ENCODE measurements at places on chromosomes 6 and 20. TPM values are rescaled to one million over a fixed set of nuclear protein-coding genes. Genes with fewer than 3 reads are reported as not detected.
A peak's percentile ranks its signal among the peaks of the same experiment; 100 is the strongest.

Gene FAM83C
- total RNA-seq: not detected

GRCh38 chr6:2432292-2432691, 186.9 kb upstream of the GMDS start:
- no peaks in the 10 kb centered on the region for H3K36me3 ChIP-seq
- DNase-seq: no peak
- H3K4me3 ChIP-seq: no peak overlapping the region
- no peaks in the 10 kb centered on the region for H3K27me3 ChIP-seq
- no peak overlapping the region for H3K27ac ChIP-seq

Gene RIPK1
- 17.0 TPM for total RNA-seq

GRCh38 chr6:117464700-117465099, 17.8 kb upstream of the DCBLD1 start:
- no peaks in the 10 kb centered on the region for H3K36me3 ChIP-seq
- no peak overlapping the region for H3K27ac ChIP-seq
- H3K27me3 ChIP-seq: peaks cover 34% of the 10 kb centered on the region
- no peak overlapping the region for H3K4me3 ChIP-seq

Gene SLC22A7
- total RNA-seq: not detected

- no peaks in the 10 kb centered on the region for H3K4me1 ChIP-seq
- DNase-seq: no peak
- H3K27me3 ChIP-seq: peaks cover 7% of the 10 kb centered on the region
These were observed 16.4 kb upstream of the IBTK start for GRCh38 chr6:82263916-82264315.

GRCh38 chr20:38286586-38287531, 17.1 kb upstream of the BPI start:
- no peak overlapping the region for H3K27ac ChIP-seq
- no peak for DNase-seq
- peaks cover 21% of the 10 kb centered on the region for H3K27me3 ChIP-seq
- no peaks in the 10 kb centered on the region for H3K36me3 ChIP-seq
- no peaks in the 10 kb centered on the region for H3K4me1 ChIP-seq

DNA sequence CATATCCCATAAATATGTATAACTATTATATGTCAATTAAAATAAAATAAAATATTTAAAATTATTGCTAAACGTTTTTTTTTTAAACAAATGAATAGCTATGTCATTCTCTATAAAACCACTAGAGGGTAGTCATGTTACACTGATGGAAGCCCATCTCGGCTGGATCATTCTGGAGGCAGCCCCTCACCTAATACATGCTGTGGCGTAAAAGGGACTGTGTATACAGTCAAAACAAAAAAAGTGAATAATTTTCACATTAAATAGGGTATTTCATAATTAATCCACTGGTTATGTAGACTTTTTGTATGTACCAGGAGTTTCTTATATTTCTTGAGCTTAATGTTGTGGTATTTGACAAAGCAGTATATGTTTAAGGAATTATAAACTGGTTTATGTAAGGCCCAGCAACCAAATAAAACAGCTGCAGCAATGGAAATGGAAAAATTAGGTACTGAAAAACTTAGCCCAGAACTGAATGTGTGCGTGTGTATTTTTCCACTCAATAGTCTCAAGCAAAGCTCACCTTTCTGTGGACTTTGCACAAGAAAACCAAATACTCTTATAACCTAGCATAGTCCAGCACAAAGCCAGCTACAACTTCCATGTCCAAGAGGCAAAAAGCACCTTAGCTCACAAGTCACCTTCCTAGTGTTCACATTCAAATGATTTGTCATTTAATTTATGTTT, 81.7 kb downstream of the COL9A1 start:
- no peak overlapping the region for H3K27ac ChIP-seq
- peaks cover 9% of the 10 kb centered on the region for H3K27me3 ChIP-seq
- DNase-seq: no peak
- H3K36me3 ChIP-seq: no peaks in the 10 kb centered on the region

DNA sequence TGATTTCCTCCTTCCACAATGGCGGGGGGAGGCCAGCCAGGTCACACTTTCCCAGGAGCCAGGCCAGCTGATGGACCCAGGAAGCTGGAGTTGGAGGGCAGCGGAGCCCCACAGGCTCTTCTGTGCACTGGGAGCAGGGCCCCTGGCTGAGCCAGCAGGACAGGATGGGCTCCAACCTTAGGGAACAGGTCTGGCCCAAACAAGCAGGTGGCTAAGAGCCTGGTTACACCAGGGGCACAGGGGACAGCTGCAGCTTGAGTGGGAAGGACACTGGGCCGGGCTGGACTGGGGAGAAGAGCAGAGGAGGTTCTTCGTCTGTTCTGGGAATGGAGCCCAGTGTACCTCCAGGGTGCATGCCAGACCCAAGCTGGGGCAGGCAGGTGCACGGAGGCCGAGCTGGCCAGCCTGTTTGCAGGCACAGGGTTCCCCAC, 102.3 kb downstream of the DLL1 start:
- no peak for DNase-seq
- H3K27me3 ChIP-seq: no peaks in the 10 kb centered on the region
- H3K27ac ChIP-seq: no peak overlapping the region
- H3K36me3 ChIP-seq: no peaks in the 10 kb centered on the region
- H3K4me1 ChIP-seq: no peaks in the 10 kb centered on the region
- H3K4me3 ChIP-seq: no peak overlapping the region

- H3K27me3 ChIP-seq: peaks cover 52% of the 10 kb centered on the region
- peaks cover 14% of the 10 kb centered on the region for H3K4me1 ChIP-seq
- peak overlapping the region; percentile 43 for H3K4me3 ChIP-seq
These were observed 828 bp downstream of the HCK start for GRCh38 chr20:32052778-32053362.

- peaks cover 60% of the 10 kb centered on the region for H3K4me1 ChIP-seq
- H3K4me3 ChIP-seq: no peak overlapping the region
- H3K27me3 ChIP-seq: no peaks in the 10 kb centered on the region
- no peak overlapping the region for H3K27ac ChIP-seq
- H3K36me3 ChIP-seq: peaks cover 79% of the 10 kb centered on the region
These were observed 20.1 kb downstream of the DEK start for GRCh38 chr6:18244251-18244650.

DNA sequence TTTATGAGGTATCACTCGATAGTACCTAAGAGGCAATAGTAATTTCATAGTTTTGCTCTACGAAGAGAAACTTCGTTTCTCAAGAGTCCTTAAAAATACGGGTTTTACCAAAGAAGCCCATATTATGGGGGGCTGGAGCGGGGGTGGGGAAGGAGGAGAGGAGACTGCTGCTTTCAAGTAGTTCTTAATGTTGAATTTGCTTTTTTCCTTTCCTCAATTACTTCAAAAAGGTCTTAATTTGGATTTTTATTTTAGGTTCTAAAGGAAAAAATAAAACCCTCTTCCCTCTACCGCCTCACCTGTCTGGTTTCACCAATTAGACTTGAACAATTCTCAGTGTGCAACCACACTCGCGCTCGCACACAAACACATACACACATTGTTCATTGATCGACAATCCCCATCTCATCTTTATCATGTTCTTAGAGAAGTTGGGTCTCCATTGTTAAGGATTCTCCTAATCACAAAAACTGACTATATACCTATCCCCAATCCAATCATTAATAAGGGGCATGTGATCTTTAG, 97.2 kb downstream of the HFE start:
- peak overlapping the region; percentile 93 for H3K4me3 ChIP-seq
- H3K27ac ChIP-seq: peak overlapping the region; percentile 98
- H3K4me1 ChIP-seq: peaks cover 58% of the 10 kb centered on the region
- peaks cover 2% of the 10 kb centered on the region for H3K36me3 ChIP-seq

- H3K27ac ChIP-seq: no peak overlapping the region
- H3K36me3 ChIP-seq: no peaks in the 10 kb centered on the region
- DNase-seq: no peak
- peaks cover 2% of the 10 kb centered on the region for H3K27me3 ChIP-seq
- H3K4me1 ChIP-seq: no peaks in the 10 kb centered on the region
- no peak overlapping the region for H3K4me3 ChIP-seq
These were observed 17.8 kb downstream of the DACT2 start for GRCh38 chr6:168301648-168302398.

Gene CD24
- total RNA-seq: 0.49 TPM

GRCh38 chr20:16388731-16389130, 184.5 kb downstream of the KIF16B start:
- no peak for DNase-seq
- H3K4me1 ChIP-seq: no peaks in the 10 kb centered on the region

- no peak overlapping the region for H3K27ac ChIP-seq
- H3K36me3 ChIP-seq: no peaks in the 10 kb centered on the region
- no peak overlapping the region for H3K4me3 ChIP-seq
- no peaks in the 10 kb centered on the region for H3K27me3 ChIP-seq
- peaks cover 9% of the 10 kb centered on the region for H3K4me1 ChIP-seq
These were observed 9.3 kb downstream of the SLC22A1 start for GRCh38 chr6:160130729-160131484.

Gene C20orf144
- total RNA-seq: 0.26 TPM

DNA sequence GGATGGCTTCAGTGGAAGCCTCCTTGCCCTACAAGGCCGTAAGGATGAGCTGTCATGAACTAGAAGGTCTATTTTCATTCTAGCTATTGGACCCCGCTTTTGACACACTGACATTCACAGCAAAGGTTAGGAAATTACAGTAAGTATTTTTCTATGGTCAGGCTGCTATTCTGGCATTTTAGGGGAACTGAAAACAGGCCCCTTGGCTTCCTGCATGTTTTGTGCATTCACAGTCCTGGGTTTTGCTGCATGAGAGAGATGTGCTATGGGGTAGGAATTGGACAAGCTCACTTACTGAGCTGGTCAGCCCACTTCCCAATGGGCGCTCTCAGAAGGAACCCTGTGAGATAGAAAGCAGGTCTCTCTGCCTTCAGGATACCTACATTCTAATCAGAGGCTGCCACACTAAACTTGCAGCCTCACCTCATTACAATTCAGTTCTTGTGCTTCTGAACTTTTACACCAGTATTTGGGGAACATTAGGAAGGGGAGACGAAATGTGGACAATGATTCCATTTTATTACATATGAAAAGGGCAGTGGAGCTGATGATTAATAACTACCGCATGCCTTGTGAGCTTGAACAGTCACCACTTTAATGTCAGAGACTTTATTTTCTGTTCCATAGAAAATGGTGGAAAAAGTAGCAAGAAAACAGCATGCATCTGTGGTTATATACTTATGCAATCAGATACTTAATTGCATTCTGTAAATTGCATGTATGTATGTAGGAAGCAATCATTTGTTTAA, 86.6 kb upstream of the TAB2 start:
- H3K27me3 ChIP-seq: no peaks in the 10 kb centered on the region
- H3K4me1 ChIP-seq: peaks cover 71% of the 10 kb centered on the region
- no peak for DNase-seq

DNA sequence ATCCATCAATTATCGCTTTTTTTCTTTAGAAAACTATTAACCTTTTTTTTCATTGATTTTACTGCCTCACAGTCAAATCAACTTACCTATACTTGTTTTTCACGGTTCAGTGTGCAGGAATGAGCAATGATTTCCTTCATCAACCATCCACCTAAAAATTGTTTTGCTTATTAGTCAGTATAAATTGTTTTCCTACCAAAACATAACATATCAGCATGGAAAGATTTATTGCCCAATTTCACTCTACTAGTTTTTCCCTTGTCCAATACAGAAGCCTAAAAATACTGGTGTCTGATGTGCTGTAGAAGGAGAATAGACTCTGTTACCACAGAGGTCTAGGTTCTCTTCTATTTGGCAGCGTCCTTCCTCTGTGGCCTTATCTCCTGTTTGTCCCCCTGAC, 558.2 kb upstream of the CITED2 start:
- no peak overlapping the region for H3K4me3 ChIP-seq
- H3K4me1 ChIP-seq: no peaks in the 10 kb centered on the region
- H3K36me3 ChIP-seq: no peaks in the 10 kb centered on the region
- H3K27ac ChIP-seq: no peak overlapping the region
- H3K27me3 ChIP-seq: no peaks in the 10 kb centered on the region

Gene PRPH2
- total RNA-seq: not detected

DNA sequence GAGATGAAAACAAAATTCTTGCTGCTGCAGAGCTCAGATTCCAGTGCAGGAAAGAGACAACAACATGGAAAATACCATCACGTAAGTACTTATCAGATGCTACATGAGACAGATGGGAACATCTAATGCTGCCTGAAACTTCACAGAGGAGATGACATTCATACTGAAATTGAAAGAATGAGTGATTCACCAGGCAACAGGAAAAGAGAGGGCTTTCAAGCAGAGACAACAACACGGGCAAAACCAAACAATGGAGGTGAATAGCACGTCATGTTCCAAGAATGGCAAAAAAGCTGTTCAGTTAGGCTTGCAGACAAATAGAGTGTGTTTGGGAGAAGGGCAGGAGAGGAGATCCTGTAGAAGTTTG, 39.3 kb downstream of the GTF2H5 start:
- DNase-seq: peak; percentile 90
- H3K4me3 ChIP-seq: peak overlapping the region; percentile 70
- H3K27me3 ChIP-seq: no peaks in the 10 kb centered on the region
- peak overlapping the region; percentile 90 for H3K27ac ChIP-seq

Gene ADGRF5
- total RNA-seq: not detected

DNA sequence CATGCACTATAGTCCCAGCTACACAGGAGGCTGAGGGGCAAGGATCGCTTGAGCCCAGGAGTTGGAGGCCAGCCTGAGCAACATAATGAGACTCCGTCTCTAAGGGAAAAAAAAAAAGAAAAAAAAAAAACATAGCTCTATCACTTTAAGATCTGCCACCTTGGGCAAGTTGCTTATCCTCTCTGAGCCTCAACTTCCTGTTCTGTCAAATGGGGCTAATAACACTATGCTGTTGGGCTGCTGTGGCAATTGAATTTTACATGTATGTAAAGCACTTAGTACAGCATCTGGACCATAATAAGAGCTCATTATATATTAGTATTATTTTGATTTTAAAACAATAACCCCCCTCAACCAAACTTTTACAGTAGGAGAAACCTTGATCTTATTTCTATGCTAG, 141.5 kb downstream of the ATXN1 start:
- H3K4me3 ChIP-seq: no peak overlapping the region
- H3K4me1 ChIP-seq: peaks cover 28% of the 10 kb centered on the region
- peaks cover 19% of the 10 kb centered on the region for H3K36me3 ChIP-seq
- H3K27ac ChIP-seq: no peak overlapping the region
- H3K27me3 ChIP-seq: no peaks in the 10 kb centered on the region

DNA sequence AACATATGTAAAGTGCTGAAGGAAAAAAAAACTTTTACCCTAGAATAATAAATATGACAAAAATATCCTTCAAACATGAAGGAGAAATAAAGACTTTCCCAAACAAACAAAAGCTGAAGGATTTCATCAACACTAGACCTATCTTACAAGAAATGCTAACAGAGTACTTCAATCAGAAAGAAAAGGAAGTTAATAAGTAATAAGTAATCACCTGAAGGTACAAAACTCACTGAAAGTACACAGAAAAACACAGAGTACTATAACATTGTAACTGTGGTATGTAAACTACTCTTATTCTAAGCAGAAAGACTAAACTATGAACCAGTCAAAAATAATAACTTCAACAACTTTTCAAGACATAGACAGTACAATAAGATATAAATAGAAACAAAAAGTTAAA, 61.4 kb upstream of the MTRF1L start:
- H3K27ac ChIP-seq: no peak overlapping the region
- H3K36me3 ChIP-seq: no peaks in the 10 kb centered on the region
- no peak overlapping the region for H3K4me3 ChIP-seq
- H3K27me3 ChIP-seq: peaks cover 1% of the 10 kb centered on the region
- DNase-seq: no peak

- H3K27ac ChIP-seq: no peak overlapping the region
- DNase-seq: no peak
- no peaks in the 10 kb centered on the region for H3K4me1 ChIP-seq
- no peaks in the 10 kb centered on the region for H3K27me3 ChIP-seq
- H3K36me3 ChIP-seq: no peaks in the 10 kb centered on the region
These were observed 279.0 kb downstream of the MAFB start for GRCh38 chr20:40410028-40410427.
